ENCODE measurements at places on chromosomes 12 and 14.

GRCh38 chr14:55126932-55127459 lies 2.1 kb upstream of the LGALS3 start:
- DNase-seq = no peak

- no peak for DNase-seq
These were observed 232.5 kb upstream of the NOS1 start for GRCh38 chr12:117593815-117594400.

- DNase-seq = no peak
These were observed 49.6 kb downstream of the BMAL2 start for GRCh38 chr12:27382171-27382795.

GRCh38 chr14:48643241-48643640 lies 942.9 kb downstream of the RPS29 start:
- no peak for DNase-seq

GRCh38 chr14:52901357-52901980 lies 49.4 kb downstream of the FERMT2 start:
- no peak for DNase-seq

DNA sequence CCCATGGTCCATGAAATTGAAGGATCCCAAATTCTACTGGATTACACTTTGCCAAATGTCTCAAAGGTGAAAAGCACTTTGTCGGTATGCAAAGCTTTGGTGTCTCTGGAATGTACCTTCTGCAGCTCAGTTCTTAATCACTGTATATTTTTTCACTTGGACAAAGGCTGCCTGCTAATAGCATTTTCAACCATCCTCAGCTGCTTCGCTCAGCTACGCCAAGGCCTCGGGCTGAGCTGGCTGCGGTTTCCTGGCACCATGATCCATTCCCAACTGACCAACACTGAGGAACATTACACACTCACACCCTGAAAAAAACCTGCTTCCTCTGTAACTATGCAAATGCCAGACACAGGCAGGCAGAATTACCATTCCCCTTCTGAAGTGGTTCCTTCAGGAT lies 335.2 kb downstream of the DPF3 start:
- DNase-seq = peak; percentile 88

GRCh38 chr12:88342251-88342806 lies 200.2 kb downstream of the TMTC3 start:
- DNase-seq = no peak

GRCh38 chr12:21614506-21614905 lies 9.9 kb upstream of the GYS2 start:
- DNase-seq = no peak

DNA sequence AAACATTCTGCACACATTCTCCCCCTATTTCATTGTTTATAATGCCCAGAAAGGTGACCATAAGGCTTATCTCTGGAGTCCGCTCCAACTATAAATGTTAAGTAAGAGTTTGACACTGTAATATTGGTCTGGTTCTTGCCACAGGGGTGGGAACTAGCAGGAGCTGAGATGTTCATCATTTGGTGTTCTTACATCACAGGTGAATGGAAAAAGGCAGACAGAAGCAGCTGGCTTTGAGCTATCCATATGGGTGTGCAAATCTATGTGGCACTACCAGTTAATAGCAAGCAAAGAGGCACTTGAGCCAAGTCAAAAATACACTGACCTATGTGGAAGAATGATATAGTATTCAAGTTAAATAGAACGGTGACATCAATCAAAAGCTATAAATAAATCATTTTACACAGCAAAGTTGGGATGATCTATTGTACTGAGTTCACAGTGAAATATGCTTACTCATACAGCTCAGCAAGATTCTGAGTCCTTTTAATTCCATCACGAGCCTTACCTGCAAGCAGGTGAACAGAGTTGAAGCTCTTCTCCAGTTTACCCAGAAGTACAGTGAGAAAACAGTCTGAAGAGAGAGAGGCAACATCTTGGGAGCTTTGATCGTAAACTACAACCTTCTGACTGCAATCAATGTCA lies 43.2 kb downstream of the DUSP16 start:
- no peak for DNase-seq

- DNase-seq = no peak
These were observed 34.2 kb downstream of the CCDC88C start for GRCh38 chr14:91383439-91383838.

GRCh38 chr14:93759719-93760307 lies 28.5 kb downstream of the PRIMA1 start:
- no peak for DNase-seq
